ENCODE measurements at places on chromosomes 7 and 10.

DNA sequence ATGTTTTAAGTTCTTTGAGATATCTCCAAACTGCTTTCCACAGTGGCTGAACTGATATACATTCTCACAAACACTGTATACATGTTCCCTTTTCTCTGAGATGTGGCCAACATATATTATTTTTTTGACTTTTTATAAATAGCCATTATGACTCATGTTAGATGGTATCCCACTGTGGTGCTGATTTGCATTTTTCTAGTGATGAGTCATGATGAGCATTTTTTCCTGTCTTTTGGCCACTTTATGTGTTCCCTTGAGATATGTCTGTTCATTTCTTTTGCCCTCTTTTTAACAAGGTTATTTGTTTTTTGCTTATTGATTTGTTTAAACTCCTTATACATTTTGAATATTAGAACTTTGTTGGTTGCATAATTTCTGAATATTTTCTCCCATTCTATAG, 1055.1 kb downstream of the NXPH1 start:
- no peak for DNase-seq

DNA sequence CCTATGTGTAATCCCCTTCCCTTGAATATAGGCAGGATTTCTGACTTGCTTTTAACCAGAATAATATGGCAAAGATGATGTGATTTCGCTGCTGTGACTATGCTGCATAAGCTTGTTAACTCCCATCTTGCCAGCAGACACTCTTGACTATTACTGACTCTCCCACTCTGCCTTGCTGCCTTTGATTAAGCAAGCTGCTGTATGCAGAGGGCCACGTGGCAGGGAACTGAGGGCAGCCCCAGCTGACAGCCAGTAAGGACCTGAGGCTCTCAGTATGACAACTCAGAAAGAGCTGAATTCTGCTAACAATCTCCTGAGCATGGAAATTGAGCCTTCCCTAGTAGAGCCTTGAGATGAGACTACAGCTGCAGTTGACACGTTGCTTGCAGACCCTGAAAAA, 279.4 kb upstream of the CACNA2D1 start:
- no peak for DNase-seq

- no peak for DNase-seq
Measured at GRCh38 chr10:28991333-28992270, 297.3 kb upstream of the LYZL1 start.

GRCh38 chr7:134477954-134478353, 19.1 kb upstream of the AKR1B1 start:
- DNase-seq: no peak

GRCh38 chr7:6444516-6445269, 3.1 kb downstream of the DAGLB start:
- no peak for DNase-seq

- DNase-seq: no peak
Measured at GRCh38 chr10:133050371-133050770, 37.4 kb upstream of the ADGRA1 start.

DNA sequence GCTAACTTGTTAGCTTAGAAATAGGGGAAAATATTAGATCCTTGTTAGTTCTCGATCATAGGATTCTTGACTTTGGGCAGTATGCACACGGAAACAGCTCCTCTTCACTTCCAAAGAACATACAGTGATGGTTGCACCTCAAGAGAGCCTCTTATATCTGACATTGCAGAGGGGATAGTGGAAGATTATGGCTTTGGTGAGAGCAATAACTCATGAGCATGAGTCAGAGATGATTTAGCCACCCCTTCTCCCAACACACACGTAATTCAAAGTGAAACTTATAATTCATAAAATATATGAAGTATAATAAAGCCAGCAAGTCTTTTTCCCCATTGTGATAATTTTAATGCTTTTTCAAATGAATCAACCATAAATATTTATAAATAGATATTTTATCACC, 683.7 kb downstream of the POM121L12 start:
- DNase-seq: no peak

GRCh38 chr10:99013885-99014284, 221.8 kb downstream of the HPSE2 start:
- DNase-seq: no peak

DNA sequence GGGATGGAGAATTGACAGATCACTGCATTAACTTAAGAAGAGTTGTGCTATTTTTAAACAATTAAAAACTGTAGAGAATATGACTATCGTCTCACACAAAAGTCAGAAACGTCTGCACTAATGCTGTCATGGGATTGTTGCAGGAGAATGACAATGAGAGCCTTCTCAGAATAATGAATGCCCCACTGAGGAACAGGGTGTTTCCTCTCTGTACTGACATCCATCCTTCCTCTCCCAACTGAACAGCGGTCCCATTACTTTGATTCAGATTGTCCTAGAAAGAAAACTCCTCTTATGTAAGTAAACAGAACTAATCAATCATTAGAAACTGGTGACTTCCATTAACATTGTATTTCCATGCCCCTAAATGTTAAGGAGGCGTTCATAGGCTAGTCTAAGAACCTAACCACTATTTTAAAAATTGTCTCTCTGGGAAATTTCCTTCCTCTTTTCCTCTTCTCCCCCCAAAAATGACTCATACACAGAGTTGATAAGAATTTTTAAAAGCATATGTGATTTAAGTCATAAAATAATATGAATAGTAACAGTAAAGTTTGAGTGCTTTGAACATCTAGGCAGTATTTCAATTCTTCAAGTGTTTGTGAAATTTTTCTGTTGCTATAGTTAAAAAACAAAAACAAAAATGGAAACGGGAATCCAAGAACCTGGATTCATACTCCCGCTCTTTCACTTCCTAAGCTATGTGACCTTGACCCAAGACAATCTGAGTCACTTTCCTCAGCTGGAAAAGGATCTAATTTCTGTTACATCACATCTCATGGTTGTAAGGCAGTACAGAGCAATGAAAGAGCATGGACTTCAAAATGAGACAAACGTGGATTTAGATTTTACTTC, 12.7 kb upstream of the MACC1 start:
- no peak for DNase-seq

GRCh38 chr10:34854147-34854601, 39.1 kb upstream of the PARD3 start:
- DNase-seq: no peak

GRCh38 chr10:74075906-74076305, 74.7 kb downstream of the AP3M1 start:
- DNase-seq: no peak

- DNase-seq: no peak
Measured at GRCh38 chr10:36629476-36629875, 495.9 kb upstream of the ANKRD30A start.

DNA sequence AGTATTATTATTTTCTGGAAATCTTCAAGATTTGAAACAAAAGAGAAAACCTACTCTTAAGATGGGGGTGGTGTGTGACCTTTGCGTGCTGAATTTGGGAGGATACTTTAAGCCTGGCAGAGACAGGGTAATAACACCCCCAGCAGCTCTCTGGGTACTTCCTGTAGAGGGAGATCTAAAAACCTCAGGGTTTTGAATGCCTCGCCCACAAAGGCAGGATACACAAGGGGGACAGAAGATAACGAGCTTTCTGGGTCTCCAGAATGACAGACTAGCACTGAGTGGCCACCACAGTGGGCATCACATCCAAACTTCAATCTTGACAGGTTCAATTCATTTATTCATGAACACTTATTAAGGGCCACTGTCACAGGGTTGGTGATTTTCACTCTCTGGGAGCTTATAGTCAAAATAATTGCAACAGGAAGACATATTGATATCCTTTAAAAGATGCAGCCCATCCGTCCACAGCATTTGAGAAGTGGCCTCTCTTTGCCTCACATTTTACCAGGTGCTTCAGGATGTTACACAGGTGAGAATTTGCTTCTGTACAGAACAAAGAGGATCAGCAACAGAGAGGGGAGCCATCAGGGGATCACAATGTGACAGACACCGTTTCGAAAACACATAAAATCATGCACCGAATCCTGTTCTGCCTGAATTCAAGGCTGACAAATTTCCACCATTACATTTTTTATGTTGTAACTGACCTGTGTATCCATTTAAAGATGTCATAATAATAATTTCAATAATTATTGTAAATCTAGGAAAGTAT, 14.3 kb downstream of the CPA1 start:
- no peak for DNase-seq

DNA sequence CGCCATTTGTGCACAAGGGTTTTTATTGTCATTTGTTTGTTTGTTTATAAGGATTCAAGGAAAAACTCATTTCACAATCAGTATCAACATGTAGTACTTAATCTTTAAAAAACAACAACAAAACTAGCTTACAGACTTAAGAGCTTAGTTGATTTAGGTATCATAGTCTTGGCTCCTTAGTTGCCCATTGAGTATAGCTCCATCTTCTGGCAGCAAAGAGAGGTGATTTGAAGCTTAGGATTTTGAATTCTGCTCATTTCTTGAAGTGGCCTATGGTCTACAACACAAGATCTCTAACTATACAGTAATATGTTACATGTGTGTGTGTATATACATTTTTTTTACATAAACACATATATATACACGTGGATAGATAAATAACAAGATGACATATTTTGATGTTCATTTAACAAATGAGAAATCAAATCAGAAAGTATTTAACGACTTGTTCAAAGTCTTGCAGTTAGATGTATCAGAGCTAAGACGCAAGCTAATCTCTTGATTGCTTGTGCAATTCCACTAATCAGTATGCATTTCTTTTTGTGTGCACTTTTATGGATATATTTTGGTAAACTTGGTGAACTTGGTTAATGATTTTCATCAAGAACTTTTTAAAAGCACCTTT, 307.3 kb downstream of the CAMK1D start:
- DNase-seq: no peak

DNA sequence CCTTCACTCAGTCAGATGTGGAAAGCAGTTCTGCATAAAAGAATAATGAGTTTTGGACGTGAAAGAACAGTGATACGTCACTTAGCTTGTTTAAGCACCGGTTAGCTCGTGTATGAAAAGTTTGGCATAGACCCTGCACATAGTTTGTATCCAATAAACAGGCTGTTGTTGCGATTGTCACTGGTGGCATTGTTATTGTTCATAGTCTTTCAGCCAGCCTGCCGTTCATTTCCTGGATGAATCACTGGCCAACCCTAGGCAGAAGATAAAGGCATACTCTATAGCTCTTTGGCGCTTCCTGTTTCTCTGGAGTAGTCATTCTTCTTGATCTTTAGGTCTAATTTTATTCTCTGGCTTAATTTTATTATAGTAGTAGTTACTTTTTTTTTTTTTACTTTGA, 57.8 kb upstream of the ANKRD30A start:
- no peak for DNase-seq

GRCh38 chr7:107891636-107892366, 818 bp downstream of the DLD start:
- DNase-seq: no peak

GRCh38 chr7:134943785-134944400, 42.4 kb upstream of the AGBL3 start:
- DNase-seq: no peak

DNA sequence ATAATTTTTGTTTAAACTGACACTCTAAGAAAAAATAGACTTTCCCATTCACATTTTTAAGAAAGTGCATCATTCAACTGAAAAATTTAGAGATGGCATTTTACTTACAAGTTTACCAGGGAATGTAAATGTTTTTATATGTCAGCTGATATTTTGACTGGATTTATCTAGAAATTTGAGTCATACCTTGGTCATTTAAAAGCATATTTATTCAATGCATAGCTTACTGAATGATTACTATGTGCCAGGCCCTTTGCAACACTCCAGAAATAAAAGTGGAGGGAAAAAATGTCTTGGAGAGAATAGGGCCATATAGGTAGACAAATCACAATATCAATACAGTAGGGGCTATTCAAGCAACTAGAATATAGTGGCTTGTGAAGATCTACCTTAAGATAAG, 98.4 kb upstream of the FAM3C start:
- DNase-seq: no peak

GRCh38 chr10:129035052-129035827, 431.8 kb upstream of the MGMT start:
- no peak for DNase-seq

- DNase-seq: peak; percentile 80
Measured at GRCh38 chr10:44911081-44911540, at the start of gene TMEM72. TSS of gene TMEM72 (plus strand) at chr10:44911337. CDS start at chr10:44911513, 176 bp downstream.

- no peak for DNase-seq
Measured at GRCh38 chr7:129227646-129228578, 3.1 kb downstream of the AHCYL2 start.

DNA sequence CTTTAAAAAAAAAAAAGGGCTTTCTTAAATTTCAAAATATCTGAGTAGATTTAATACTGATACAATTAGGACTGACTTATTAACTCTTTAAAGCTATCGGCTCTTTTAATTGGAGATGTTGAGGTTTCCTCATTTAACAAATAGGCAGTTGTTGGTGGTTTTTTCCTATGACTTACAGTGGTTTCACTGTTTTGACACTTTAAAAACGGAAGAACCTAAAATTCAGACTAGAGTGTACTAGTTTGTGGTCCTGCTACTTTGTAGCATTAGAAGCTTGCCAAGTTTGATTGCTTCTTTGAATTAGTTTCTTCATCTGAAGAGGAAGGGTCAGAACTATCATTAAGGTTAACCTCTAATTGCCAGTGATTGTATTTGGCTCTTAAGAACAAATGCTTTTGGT, 27.7 kb downstream of the CUL1 start:
- DNase-seq: no peak

DNA sequence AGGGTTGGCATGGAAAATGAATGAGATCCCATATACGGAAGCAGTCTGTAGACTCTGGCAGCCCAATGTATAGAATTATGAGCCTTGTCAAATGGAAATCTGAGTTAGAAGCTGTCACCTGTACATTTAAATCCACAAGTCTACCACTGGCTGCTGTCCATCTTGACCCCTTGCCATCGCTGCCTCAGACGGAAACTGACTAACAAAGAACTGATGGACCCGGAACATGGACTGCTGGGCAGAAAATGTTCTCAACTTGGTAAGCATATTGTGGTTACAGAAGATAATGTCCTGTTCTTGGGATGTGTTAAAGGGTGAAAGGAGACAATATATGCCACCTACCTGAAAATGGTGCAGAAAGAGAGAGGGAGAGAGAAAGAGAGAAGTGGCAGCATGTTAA, 37.5 kb downstream of the PARP12 start:
- DNase-seq: no peak

DNA sequence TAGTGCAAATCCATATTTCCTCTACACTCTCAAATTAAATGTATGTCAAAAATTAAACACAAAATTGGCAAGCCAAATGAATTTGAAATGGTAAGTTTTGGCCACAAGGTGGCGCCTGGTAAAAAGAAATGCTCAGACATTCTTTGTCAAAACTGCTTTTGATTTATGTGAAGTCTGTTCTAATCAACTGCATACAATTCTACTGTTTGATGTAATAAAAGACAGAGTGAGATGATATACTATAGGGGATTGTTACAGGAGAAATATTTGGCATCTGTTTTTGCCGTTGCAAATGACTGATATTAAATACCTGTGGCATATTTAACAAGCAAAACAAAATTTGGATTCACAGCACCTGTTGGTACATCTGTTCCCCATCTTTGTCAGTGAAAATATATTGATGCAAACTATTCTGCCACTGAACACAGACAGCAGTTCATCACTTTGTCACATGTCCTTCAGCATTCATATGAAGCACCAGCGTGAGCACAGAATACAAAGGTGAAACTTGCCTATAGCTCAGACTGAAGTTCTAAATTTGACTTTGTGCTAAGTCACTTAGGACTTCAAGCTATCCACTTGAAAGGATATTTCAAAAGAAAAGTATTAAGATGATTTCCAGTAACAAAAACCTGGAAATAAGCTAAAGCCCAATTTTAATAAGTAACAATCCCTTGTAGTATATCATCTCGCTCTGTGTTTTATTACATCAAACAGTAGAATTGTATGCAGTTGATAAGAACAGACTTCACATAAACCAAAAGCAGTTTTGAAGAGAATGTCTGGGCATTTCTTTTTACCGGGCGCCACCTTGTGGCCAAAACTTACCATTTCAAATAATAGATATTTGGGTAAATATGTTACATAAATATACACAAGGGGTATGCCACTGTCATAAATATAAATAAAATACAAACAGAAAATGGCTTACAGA, 10.2 kb upstream of the CH25H start:
- peak; percentile 68 for DNase-seq

All from left colon (tissue), 2 donors.